ENCODE measurements at places on chromosomes 1 and 21.
A peak's percentile ranks its signal among the peaks of the same experiment; 100 is the strongest.

- DNase-seq = peak; percentile 42
Observed at GRCh38 chr1:8970870-8971337, 25.2 kb downstream of the CA6 start.

GRCh38 chr21:18403735-18404450, at the start of gene TMPRSS15:
Gene TMPRSS15 (minus strand): TSS chr21:18403785. CDS start chr21:18403622, 163 bp downstream.
- no peak for DNase-seq

DNA sequence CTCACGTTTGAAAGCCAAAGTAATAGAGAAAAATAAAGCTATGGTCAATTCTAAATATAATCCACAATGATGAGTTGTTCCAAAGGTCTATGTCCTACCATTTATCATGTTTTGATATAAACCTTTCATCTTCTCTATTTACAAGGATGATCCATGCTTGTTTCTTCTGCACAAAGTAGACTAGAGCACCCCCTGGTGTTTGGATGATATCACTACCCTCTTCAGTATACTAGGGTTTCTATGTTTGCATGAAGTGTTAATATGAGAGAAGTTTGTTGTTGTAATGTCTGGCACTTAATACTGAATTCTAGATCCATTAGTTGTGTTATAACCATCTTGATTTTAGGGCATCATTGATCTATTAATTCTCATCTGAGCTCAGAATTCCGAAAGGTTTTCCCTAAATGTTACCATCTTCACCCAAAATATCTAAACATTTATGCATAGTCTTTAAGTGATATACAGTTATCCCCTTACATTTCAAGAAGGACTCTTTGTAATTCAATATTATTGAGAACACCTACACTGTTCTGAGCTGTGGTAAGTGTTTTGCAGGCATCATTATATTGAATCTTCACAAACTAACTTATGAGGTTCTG, 21.1 kb downstream of the CLDN8 start:
- DNase-seq = no peak

GRCh38 chr1:203300441-203301330, 4.6 kb upstream of the BTG2 start:
- peak; percentile 36 for DNase-seq

DNA sequence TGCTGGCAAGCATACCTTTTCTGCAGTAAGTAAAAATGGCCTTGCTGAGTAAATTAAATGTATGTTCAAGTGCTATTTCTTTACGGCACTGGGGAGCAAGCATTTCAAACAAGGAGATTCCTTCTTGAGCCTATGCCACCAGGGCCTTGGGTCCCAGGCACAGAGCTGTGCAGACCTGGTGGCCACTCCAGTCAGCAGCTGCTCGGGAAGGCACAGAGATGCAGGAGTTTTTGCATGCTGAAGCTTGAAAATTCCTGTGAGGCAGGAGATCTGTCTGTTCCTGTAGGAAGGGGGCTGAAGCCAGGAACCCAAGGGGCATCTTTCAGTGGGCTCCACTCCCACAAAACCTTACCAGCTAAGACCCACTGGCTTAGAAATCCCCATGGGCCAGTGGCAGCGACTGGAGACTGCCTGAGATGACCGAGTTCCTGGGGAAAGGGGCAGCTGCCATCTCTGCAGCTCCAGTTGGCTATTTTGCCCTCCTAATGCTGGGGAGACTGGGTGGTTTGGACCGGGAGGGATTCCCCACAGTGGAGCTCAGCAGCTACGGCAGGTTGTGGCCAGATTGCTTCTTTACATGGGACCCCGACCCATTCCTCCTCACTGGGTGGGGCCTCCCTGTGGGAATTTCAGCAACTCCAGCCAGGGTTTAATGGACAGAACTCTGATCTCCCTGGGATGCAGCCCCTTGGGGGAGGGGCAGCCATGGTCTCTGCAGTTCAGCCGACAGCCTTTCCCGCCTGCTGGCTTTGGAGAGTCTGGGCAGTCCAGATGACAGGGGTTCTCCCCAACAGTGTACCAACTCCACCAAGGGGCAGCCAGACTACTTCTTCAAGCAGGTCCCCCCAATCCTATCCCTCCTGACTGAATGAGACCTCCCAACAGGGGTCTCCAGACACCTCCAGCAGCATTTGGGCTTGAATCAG, 8.4 kb upstream of the PGBD2 start:
- no peak for DNase-seq

DNA sequence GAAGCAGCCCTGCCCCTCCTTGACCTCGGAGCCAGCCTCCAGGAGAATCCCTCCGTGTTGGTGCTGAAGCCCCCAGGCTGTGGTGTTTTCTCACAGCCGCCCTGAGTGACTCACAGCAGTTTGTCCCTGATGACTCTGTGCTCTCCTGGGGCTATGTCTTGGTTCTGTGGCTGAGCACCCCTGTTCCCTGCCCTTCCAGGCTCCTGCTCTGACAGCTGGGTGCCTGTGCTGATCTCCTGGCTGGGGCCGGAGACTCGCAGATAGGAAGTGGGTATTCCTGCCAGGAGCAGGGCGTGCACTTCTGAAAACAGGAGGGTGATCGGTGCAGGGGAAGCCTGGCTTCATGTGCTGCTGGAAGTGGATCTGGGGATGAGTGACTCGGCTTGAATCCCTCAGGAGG, 34.5 kb downstream of the POFUT2 start:
- no peak for DNase-seq

GRCh38 chr1:36638268-36638667, 155.6 kb upstream of the CSF3R start:
- no peak for DNase-seq

DNA sequence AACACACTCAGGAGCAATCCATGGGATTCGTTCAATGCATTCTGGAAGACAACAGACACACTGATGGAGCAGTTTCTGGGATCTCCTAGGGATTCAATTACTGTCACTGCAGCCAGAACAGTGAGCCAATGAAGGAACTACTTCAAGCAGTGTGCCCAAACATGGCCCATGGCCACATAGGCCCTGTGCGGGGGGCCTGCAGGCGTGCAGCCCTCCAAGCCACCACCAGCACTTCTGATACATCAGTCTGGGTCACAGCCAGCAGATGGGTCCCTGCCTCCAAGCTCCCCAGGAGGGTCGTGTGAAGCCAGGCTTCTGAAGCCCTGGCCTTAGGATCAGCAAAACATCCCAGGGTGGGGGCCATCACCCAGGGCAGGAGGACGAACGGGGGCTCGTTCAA, 99.3 kb downstream of the RAVER2 start:
- DNase-seq = no peak

- DNase-seq = no peak
Observed at GRCh38 chr1:84619383-84620102, 45.3 kb upstream of the CTBS start.

DNA sequence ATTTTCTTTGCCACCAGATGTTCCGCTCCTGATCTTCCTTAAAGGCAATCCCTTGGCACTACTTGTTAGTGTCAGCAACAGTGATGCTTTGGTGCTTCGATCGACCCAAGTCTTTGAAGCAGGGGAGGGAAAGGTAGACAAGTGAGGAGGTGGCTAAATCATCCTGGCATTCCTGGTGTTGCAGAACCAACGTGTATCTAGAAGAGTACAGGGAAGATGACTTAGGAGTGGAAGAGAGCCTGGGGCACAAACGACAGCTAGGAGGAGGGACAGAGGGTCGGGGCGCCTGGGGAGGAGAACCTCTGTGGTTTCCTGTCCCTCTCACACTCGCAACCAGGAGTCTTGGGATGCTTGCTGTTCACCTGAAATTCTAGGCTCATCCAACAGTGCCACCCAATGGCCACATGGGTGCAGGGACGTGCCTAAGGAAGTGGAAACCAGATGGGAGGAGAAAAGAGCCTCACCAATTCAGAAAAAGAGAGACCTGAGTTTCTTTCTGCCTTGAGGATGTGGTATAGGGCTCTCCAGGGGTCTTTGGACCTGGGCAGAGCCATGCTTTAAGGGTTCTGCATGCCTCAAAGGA, 9.5 kb upstream of the KCNA2 start:
- peak; percentile 62 for DNase-seq

GRCh38 chr1:229848752-229849677, 218.0 kb upstream of the GALNT2 start:
- peak; percentile 28 for DNase-seq

DNA sequence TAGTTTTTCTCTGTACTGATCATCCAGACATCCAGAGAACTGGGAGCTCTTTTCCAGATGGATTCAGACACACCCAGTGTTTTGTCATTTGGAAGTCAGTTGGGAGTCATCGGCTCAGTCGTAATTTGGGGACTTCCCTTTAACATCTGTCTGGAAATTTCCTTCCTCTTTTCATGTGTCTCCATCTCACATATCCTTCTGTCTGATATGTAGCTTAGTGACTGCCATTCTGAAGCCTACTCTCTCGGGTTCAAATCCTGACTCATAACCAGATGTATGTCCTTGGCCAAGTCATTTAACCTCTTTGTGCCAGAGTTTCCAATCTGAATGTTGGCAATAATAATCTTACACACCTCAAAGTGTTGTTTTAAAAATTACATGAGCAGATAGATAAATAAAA, 3.0 kb downstream of the MORC3 start:
- DNase-seq = peak; percentile 71

DNA sequence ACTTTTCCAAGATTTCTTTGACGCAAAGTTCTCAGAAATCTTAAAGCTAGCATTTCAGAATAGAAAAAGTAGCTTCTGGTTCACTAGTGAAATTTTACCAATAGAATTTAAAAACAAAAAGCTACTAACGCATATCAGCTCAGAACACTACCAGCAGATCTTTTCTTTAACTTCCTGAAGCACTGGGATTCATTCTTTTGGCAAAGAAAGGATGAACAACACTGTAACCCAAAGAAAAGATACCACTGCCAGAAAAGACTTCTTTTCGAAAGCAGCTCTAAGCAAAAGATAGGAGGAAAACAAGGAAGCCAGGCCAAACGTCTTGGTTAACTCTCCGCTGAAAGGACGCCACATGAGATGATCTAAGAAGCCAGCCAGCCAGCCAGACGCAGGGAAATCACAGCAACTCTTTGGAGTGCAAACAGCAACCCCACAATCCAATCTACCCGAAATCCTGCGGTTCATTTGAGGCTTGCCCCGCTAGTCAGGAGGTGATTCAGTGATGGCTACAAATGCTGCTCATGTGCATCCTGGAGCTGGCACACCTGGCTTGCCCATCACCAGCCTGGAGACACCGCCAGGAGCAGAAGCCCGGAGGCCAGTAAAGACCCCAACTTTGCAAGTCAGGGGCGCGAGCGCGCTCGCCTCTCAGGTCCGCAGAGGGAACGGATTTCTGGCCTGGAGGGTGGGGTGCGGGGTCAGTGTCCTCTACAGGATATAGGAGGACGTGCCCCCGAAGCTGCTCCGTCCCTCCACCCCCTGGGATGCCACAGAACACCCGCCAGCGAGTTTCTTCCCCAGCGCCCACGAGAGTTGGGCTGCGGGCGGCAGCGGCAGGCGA, 812 bp downstream of the NBPF1 start:
- DNase-seq = peak; percentile 67
